ENCODE measurements at places on chromosomes 1 and 21.

DNA sequence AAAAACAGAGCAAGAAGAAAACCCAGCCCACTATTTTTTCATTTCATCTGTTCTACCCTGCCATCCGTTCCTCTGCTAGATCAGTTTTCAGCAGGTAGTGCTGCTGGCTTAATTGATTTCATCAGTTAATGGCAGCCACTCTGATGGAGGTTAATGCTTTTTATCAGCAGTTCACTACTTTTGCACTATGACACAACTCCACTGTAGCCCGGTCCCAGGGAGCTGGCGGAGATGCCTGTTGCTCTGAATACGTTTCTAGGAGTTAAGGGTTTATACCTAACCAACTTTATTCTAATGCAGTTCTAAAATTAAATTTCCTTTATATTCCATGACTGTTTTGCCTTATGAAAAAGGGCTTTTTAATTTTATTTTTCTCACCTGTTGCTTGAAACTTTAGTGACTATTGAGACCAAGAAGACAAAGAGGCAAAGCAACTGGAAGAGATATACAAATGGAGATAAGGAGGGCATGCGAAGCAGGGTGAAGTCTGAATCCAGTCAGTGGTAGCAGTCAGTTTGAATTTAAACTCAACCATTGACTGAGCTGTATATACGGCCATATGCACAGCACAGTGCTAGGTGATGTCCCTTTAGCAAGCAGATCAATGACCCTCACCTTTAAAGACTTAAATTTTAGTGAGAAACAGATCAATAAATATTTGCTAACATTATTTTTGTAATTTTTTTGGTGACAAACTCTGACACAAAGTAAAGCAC lies 477.9 kb downstream of the LMO4 start:
- no peak for DNase-seq

- no peak for DNase-seq
Observed at GRCh38 chr21:35309316-35309715, 260.2 kb upstream of the RUNX1 start.

DNA sequence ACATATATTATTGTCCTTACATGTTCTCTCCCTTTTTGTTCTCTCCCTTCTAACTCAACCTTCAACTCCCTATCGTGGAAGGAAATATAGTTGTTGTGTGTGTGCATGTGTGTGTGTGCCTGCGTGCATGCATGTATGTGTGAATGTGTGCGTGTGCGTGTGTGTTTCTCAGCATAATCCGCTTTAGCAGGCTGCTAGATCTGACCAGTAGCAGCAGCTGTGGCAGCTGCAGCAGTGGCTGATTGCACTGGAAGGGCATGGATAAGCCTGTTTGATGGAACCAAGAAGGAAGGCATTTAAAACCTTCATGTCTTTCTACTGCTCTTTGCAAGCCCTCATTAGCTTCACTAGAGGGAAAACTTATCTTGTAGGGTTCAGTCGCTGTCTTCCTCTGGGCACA lies 65.6 kb upstream of the IRF2BP2 start:
- no peak for DNase-seq

- DNase-seq: no peak
Observed at GRCh38 chr1:3135744-3136455, 66.9 kb downstream of the PRDM16 start.

GRCh38 chr1:230972855-230973271 lies 5.8 kb downstream of the TTC13 start:
- DNase-seq: peak; percentile 20

DNA sequence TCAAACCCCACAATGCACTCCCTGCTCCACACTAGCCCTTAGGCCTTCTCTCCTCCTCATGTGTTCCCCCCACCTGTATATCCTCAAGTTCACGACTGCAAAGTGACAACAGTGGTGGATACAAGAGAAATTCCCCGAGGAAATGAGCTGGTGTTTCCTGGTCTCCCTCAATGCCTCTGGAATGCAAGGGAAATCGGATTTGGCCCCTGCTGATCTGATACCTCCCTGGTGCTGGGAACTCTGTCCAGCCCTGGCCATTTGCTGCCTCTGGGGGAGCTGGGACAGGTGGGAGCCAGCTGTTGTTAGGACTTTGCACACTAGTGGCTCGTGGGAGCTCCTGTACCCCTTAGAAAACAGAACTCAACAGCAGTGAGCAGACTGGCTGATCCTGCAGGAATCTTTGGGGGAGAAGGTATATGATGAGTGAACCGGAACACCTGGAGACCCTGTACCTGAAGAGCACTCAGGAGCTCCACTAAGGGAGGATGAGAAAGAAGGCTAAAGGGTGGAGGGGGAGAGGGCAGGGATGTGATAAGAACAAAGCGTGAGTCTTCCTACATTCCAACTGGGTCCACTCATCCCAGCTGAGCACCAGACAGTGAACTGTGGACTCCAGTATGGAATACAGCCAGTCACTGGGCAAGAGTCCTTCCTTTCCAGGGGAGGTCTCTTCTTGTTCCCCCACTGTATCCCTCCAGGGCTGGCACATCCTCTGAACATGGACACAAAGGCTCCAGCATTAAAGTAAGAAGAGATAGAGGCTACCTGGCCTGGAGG lies 69.3 kb downstream of the PLXNA2 start:
- DNase-seq: peak; percentile 71

GRCh38 chr1:158176399-158176798 lies 4.3 kb upstream of the CD1D start:
- DNase-seq: no peak

DNA sequence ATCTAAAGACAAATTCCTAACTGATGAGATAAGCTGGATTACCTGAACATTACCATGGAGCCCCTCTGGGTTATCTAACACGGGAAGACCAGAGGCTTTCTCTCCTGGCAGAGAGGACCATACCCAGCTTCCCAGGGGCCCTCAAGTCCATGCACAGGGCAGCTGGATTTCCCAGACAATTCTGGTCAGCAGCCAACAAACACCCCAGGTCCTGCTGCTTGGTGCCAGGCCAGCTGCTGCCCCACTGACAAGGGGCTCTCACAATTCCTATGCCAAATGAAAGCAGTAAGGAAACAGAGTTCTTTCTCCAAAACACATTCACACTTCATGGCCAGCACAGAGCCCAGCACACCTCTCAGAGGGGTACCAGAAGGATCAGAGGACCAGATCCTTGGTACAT lies 114.2 kb downstream of the HLCS start:
- DNase-seq: no peak

DNA sequence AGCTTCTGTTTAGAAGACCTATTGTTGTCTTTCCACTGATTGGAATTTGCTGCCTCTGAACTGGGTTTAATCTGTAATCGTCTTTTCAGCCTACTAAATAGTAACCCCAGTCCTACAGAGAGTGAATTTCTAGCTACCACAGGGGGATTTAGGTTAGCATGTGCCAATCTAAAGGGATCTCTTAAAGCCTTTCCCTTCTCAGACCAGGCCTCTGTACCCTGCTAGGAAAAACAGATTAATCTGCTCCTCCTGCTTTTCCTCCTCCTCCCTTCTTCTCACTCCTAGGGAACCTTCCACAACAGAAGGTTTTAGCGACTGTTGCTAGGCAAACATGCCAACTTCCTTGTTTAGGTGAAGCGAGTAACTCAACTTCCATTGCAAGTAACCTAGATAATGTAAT lies 1.3 kb upstream of the RC3H1 start:
- DNase-seq: no peak

- DNase-seq: no peak
Observed at GRCh38 chr1:36256558-36257374, 32.5 kb downstream of the THRAP3 start.

GRCh38 chr1:179875596-179876299 lies 1.9 kb downstream of the TOR1AIP2 start:
- DNase-seq: no peak

- no peak for DNase-seq
Observed at GRCh38 chr1:205481218-205481617, 23.3 kb upstream of the CDK18 start.

GRCh38 chr1:111731956-111732355 lies 7.2 kb downstream of the INKA2 start:
- no peak for DNase-seq

GRCh38 chr1:12201352-12202189 lies 28.3 kb upstream of the VPS13D start:
- no peak for DNase-seq

DNA sequence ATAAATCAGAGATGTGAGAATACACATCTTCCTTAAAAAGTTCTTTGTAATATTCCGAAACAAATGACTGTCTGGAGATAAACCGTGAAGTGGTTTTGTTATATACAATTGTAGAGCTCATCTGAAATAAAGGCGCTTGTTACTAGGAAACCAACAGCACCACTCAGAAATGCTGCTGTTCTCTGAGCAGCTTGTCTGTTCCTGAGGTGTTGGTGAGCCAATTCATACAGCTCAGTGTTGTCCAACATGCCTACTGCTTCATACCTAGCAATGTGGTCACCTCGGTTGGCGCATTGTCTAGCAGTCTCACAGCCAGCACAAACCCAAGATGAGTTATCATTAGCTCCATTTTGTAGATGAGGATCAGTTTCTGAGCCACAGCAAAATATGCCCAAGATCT lies 44.4 kb downstream of the GFI1 start:
- no peak for DNase-seq

GRCh38 chr1:243345205-243345604 lies 89.4 kb downstream of the SDCCAG8 start:
- no peak for DNase-seq

GRCh38 chr1:54253480-54253879 lies 53.5 kb downstream of the MRPL37 start:
- DNase-seq: peak; percentile 95
